ENCODE measurements at places on chromosomes 3 and 15.

DNA sequence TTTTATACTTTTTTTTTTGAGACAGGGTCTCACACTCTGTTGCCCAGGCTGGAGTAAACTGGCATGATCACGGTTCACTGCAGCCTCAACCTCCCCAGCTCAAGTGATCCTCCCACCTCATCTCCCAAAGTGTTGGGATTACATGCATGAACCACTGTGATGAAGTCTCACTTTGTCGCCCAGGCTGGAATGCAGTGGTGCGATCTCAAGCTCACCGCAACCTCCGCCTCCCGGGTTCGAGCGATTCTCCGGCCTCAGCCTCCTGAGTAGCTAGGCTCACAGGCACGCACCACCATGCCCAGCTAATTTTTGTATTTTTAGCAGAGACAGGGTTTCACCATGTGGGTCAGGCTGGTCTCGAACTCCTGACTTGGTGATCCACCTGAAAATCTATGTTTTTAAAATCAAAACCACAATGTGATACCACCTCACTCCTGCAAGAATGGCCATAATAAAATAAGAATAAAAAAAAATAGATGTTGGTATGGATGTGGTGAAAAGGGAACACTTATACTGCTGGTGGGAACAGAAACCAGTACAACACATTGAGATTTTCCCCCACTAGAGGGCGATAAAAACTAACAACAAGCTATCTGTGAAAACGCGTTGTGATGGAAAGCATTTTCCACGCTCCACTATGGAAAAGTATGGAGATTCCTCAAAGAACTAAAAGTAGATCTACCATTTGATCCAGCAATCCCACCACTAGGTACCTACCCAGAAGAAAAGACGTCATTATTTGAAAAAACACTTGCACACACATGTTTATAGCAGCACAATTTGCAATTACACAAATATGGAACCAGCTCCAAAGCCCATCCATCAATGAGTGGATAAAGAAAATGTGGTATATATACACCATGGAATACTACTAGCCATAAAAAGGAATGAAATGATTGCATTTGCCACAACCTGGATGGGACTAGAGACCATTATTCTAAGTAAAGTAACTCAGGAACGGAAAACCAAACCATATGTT, 26.8 kb upstream of the OCA2 start:
- no peak for DNase-seq

DNA sequence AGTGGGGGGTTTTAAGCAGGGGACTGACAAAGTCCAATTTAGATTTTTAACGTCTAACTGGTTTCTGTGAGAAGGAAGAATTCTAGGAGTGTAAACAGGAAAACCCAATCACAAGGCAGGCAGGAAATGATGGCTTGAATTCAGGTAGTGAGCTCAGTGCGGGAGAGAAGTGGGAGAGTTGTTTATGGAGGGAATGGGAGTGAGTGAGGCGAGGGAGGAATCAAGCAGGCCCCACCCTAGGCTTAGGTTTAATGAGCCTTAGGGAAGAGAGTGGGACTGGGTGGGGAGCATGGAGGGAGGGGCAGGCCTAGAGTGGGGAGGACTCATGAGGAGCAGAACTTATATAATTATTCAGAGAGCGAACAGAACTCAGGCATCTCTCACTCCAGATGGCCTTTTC, 17.9 kb downstream of the VIPR1 start:
- DNase-seq, result no peak

DNA sequence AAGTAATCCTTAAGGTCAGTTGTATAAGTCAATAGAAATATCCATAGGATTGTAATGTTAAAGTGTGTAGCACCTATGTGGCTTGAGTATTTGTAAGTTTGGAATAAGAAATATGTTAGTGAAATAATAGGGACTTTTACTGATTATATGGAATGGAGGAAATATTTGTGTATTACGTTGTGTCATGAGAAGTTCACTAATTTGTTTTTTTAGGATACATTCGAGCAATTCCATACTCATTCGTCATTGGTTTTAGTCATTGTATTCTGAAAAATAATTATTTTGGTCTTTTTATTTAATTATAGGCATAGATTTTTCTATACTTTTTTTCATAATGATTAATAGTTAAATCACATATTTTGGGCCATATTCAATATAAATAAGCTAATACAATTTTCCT, 21.0 kb downstream of the MBNL1 start:
- DNase-seq, result no peak

GRCh38 chr3:143442814-143443447, 323.4 kb downstream of the CHST2 start:
- no peak for DNase-seq

DNA sequence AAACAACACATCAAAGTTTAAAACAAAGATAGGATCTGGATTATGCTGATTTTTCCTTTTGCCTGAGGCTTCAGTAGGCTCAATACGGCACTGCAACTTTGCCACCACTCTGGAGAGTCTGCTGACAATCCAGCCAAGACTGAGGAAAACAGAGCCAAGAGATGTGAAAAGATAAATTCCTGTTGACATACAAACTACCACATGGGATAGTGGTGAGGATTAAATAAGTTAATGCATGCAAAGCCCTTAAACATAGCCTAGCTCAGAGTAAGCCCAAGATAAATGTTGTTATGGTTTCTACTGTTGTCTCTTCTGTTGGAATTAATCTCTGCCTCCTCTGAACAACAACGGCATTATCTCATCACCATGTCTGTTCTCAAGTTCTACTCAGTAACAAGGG, 245.9 kb upstream of the LMCD1 start:
- DNase-seq, result no peak

- DNase-seq, result no peak
Observed at GRCh38 chr3:101963902-101964362, 114.6 kb downstream of the NFKBIZ start.

DNA sequence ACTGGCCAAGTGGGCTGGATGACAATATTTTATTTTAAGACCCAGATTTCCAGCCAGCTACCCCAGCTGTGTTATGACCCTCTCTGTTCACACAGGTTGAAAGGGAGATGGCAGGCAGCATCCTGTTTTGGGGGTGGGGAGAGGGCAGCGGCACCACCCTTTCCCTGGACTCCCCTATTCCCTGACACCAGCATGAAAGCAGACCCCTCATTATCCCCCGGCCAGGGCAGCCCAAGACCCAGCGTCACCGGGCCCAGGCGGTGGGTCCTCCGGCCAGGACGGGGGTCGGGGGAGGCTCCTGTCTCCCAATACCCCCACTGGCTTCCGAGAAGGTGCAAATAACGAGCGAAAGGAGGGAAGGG, 127.6 kb upstream of the MEF2A start:
- DNase-seq, result no peak

DNA sequence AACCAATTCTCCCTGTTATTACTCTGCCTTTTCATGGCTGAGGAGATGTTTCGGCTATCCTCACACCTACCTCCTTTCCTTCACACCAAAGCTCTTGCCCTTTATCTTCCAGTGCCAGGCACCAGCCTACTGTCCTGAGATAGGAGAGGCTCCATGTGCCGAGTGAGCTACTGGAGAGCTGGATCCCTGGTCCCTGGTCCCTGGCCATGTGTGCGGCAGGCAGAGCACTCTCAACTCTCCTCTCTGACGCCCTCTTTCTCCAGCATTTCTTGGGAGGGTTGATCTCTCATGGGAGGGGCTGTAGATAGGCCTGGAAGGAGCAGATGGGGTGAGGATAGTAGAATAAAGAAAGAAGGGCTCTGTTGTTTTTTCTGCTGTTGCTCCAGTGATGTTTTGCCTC, 277.1 kb upstream of the UMPS start:
- DNase-seq, result no peak

DNA sequence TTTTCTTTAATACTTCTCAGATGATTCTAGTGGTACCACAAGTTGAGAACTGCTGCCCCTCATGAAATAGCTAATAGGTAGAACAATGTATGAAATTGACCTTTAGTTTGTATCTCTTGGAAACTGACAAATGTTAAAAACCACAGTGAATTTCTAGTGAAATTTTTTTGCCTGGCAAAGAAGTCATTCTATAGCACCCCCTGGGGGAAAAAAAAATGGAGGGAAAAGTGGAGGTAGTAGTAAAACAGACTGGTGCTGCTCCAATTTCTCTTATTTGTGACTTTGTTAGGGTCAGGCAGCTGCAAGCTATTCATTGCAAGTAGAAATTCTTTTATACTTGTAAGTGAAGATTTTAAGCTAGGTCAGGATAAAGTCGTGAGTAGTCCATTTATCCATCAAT, 605.0 kb downstream of the NLGN1 start:
- no peak for DNase-seq

DNA sequence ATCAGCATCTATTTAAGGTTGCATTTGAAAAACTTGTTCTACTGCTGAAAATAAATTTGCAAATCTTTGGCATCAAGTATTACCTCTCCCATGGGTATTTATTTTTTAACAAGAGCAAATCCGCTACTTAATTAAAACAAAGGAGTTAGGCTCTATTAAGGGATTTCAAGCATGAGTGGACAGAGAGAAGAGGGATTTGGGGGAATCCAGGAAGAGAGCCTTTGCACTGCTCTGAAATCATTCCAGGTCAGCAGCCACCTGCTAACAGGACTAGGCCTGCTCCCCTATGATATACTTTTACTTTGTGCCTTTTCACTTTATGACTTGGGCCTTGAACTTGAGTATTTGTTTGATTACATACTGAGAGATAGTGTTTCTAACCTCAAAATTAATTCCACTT, 57.1 kb downstream of the IQCH start:
- no peak for DNase-seq

DNA sequence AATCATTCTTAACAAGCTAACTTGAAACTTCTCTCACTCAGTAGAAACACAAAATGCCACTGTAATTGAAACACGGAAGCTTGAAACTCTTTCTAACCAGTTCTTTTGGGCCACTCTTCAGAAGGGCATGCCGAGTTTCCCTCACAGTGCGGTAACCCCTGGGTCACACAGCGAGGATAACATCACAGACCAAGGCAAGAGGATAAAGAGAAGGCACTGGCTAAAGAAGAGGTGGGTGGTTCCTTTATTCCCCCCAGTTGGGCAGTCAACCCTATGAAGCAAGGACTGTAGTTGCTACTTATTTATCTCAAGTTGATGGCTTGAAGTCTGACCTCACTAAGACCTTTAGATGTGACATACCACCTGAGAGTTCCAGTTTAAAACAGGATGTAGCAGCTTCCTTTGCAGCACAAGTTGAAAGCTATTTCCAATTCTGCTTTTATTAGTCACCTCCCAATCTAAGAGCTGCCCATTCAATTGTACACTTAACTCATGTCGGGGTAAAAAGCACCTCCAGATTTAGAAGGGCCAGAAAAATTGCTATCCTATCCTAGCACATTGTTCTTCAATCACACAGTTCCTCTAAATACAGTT, 272.4 kb downstream of the TIGIT start:
- DNase-seq, result no peak

DNA sequence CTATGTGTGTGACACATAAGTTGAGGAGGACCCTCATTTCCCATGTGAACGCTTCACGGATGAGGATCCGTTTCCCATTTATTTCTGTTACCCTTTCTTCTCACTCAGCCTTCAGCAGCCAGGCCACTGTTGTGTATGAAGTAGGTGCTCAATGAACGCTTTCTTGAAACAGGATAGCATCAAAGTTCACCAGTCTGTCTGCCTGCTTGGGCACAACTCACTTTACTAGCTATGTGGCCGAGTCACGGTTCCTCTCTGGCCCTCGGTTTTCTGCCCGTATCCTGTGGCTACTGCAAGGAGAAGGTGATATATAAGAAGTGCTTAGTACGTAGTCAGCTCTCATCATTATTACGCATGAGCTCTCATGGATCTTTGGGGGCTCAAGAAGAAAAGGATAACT, 22.4 kb downstream of the ACSBG1 start:
- DNase-seq, result no peak

DNA sequence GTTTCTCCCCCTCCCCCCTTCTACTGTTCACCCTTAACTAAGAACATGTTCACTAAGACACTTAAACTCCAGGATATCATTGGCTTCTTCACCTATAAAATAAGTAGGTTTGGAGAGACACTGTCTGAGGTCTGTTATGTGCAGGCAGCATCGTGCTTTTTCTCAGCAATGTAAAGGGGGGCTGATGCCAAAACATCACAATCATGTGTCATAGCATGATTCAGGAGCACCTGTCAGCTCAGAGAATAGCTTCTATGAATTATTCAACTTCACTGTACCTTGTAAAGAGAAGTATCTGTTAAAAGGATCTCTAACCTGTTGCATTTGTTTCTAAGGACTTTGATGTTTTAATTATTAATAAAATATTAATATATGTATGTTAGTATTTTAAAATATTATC, 211.4 kb upstream of the EPHA3 start:
- DNase-seq, result no peak

- no peak for DNase-seq
Observed at GRCh38 chr3:194117104-194117845, 18.7 kb upstream of the HES1 start.

DNA sequence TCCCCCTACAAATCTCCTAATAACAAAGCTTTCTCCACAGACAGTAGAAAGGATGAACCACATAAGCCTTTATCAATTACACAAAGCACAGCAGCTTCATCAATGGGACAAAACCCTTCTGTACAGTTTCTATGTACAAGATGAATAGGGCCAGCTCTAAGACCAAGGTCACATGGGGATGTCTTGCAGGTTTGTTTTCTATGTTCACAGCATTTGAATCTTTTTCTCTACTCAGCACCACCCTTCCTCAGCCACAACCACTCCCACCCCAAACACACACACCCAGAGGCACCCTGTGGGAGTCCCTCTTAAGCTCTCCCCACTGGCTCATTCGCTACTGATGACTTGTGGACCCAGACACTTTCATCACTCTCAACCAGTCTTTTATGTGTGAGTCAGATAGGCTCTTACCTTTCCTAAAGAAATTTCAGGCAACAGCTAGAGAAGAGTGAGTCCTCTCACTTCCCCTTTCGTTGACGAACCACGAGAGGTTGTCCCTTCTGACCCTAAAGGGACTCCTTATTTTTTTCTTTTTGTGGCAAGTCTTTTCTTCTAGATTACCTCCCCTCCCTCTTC, 57.9 kb downstream of the ARHGAP31 start:
- DNase-seq, result peak; percentile 20

DNA sequence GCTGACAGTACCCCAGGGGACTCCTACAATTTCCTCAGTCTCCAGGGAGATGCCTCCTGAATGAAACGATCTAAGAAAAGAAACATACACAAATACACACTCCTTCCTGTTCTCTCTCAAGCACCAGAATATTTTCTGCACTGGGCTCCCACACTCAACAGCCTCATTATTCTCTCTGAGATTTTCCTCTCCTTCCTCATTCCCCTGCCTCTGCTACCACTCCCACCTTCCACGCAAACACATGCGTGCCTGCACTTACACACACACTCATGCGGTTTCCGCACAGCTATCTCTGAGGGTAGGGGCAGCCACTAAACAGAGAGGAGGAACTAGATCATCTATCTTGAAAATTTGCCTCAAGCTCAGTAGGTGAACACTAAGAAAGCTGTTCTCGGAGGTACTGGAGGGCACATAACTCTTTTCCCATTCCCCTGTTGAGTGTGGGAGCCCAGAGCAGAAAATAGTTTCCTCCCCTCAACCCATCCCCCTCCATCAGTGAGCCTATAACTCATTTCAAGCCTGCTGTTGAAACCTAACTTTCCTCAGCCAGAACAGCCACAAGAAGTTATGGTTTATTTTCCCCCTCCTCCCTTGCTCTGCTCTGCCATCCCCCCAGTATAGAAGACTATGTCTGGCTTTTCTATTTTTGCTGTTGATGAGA, 30.5 kb upstream of the TIPARP start:
- no peak for DNase-seq

- no peak for DNase-seq
Observed at GRCh38 chr15:58521293-58521991, 89.7 kb downstream of the LIPC start.

Measured in stimulated activated CD4-positive, alpha-beta T cell treated with anti-CD3 and anti-CD28 coated beads, TNF-alpha, amount 100 ng/mL, for 1 hour (primary cell).